ENCODE measurements at places on chromosomes 5 and 9.

GRCh38 chr5:123929055-123929474 lies 417.1 kb downstream of the CSNK1G3 start:
- no peak for DNase-seq

- no peak for DNase-seq
These were observed 89.8 kb upstream of the GABRP start for GRCh38 chr5:170693701-170694100.

DNA sequence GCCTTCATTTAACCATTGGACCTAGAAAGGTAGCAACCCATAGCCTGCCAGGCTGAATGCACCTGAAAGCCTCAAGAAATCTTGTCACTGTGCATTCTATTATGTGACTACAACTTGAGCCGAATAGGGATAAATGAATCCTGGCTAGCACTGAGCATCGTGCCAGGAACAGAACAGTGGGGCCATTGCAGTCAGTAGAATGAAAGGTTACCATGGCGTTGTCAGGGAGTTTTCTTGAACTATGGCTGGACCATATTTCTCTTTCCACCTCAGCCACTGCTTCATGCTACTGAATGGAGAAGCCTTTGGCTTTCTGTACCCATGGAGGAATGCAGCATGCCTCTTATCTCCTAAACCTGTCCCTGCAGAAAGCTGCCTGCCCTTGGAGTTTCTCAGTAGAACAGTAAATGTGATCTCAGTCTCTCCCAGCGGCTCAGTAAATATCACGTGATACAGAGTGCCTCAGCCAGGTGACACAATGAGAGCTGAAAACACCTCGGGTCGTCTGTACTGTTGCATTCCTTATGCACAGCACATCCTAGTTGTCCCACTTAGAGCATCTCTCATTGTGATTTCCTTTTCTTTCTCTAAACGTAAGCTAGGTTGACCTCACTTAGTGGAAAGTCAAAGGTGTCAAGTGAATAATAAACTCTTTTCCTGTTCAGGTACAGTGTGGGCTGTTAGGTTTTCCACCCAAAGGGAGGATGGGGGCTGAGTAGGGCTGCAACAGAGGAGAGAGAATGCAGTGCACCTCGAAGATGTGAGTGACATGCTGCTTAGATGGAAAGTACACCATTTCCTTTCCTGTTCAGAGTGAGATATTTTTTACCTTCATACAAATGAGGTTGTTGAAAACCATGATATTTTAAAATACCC lies 115.3 kb downstream of the MACIR start:
- DNase-seq: no peak

DNA sequence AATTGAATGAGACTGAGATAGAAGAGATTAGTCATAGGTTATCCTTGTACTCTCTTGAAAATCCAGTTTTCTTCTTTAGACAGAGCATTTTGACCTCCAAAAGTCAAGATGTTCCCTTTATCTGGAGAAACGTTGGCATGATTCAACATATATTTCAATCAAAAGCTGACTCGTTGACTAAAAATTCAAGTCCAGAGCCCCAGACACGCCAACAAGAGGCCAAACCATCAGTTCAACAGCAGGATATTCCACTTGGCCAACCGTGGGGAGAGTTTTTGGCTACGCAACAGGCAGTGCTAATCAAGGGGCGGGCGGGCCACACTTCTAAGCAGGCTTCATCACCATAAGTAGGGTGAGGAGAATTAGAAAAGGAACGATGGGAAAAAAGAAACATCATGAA lies 119.1 kb downstream of the SLIT3 start:
- DNase-seq: no peak

DNA sequence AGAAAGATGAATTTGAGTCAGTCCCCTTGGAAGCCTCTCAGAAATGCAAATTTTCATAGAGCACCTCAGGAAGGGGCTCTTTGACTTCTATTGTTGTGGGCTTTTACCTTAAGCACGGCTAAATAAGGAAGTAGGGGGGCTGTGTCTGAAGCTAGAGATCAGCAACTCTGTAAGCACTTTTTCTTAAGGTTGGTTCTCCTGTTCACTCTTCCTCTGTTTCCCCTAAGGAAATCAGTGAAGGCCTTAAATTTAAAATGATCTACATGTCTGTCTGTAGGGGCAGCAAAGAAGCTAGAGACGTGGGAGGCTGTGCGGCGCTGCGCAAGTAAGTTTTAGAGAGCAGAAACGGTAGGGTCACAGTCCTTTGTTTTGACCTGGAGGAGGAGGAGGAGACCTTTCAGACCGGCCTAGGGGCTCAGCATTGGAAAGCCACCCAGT lies 1.2 kb upstream of the CDC14B start:
- DNase-seq: no peak

GRCh38 chr9:101585740-101586139 lies 9.0 kb downstream of the PPP3R2 start:
- DNase-seq: no peak

- DNase-seq: peak; percentile 86
These were observed 24.4 kb upstream of the SYNPO start for GRCh38 chr5:150616024-150616470.

GRCh38 chr5:82664732-82665131 lies 386.6 kb upstream of the RPS23 start:
- no peak for DNase-seq

- DNase-seq: no peak
These were observed 85.6 kb downstream of the PTTG1 start for GRCh38 chr5:160507221-160507721.

DNA sequence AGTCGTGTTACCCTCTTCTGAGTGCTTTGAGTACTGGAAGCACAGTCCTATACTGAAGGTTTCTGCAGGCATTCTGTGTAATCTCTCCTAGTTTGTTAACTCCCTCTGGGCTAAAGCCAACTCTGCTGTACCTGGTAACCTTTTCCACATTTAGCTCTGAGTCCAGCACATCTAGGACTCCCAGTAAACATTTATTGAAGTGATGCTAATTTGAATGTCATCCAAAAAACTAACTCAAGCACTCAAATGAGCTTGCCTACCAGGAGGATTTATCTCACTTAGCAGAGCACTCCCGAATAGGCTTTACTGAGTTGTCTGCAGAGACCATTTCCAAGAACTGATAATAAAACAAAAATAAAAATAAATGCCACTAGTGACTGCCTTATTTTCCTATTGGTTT lies 79.5 kb upstream of the NFIB start:
- no peak for DNase-seq

DNA sequence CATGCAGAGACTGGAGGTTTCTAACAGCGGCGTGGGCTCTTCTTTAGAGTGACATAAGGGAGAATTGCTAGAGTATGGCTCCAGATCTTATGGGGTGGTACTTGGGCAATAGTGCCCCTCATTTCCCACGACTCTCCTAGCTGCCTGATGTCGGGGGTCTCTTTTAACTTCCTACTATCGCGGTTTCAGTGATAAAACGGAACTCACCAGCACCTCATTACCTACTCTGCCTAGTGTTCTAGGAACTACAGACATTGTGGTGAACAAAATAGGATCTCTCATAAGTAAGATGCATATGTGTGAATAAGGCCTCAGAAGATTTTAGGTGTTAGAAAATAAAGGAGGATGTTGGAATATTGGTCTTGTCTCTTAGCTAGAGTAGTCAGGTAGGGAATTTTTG lies 1.1 kb downstream of the ICE1 start:
- DNase-seq: no peak

DNA sequence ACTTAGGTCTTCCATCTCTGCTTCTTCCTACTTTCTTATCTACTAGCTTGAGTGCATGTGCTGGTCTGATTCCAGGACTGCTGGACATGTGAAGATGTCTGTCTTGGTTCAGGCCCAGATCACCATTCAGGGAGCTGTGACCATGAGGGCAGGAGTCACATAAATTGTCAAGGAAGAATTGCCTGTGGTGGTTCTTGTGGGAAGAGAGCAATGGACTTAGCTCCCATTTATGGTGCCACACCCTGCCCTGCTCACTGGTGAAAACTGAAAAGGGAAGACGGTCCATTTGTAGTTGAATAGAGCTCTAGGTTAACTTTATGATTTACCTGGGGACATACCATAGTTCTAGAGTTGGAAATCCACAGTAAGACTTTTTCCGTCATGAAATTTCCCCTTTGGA lies 244.3 kb upstream of the ZNF608 start:
- DNase-seq: no peak

- no peak for DNase-seq
These were observed 332.4 kb upstream of the DAB2 start for GRCh38 chr5:39757131-39757530.

DNA sequence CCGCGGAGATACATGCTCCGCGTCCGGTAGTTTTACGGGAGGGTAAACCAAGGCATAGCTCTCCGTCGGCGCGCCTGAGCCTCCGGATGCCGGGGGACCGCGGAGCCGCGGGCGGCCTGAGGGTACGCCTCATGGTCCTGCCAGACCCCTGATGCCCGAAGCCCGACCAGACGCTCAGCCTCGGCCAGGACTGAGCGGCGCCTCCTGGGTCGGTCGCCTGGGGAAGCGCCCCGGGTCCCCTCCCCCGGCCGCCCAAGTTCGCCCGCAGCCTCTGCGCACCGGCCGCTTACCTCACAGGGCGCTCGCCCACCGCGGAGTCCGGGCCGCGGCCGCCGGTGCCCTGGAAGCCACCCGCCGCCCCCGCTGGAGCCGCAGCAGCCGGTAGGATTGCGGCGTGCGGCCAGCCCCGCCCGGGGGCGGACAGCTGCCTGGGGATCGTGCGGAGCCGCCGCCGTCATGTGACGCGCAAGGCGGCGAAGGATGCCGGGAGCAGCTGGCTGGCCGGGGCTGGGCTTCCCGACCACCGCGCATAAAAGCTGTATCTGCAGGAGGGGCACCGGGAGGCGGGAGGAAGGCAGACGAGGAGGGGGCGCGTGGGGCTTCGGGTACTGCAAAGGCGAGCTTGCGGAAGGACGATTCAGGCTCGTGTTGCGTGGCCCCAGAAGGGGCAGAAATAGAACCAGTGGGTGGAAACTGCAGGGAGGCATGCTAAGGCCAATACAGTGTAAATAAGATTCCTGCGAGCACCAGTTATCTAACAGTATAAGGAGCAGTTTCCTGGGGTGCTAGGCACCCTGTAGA lies at the start of gene FBXO10:
Gene FBXO10, minus strand, starts transcription at position 460 of the 801 bp plus-strand sequence. CDS start 34,612 bp downstream, outside the sequence.
- peak; percentile 82 for DNase-seq

GRCh38 chr5:100779669-100780375 lies 123.3 kb downstream of the ST8SIA4 start:
- no peak for DNase-seq

GRCh38 chr9:75033791-75034473 lies 5.8 kb upstream of the CARNMT1 start:
- no peak for DNase-seq

DNA sequence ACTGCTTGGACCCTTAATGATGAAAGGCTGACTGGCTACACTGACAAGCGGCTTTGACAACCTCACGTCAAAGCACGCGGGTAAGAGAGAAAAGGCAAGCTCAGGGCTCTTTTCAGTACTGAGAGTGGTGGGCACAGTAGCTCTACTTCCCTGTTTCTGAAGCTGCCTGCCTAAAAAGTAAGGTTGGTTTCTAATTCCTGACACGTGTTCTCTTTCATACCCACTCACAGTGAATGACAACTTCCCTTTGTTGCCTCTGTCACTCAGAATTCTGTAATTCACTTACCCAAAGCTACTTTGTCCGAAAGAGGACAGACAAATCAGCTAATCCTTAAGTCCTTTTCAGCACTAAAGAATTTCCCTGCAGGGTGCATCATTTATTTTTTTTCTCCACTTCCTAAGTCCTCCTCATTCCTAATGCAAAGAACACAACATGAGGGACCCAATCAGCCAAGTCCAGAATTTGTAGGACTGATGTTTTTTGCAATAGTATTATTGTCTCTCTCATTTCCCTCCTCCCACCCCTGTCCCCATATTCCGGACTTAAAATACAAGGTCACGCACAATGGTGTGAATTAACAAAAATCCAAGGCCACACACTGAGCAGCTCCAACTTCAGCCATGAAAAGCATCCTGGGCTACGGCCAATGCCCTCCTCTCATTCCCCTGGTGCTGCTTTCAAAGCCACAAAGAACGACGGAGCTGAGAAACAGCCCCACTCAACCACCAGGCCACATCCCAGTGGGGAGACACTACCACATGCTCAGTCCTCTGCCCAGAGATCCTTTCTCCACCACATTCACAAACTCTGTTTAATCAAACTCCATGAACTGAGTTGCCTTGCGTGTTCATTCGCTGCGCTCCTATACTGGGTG lies 221.0 kb downstream of the TSSK1B start:
- peak; percentile 57 for DNase-seq

DNA sequence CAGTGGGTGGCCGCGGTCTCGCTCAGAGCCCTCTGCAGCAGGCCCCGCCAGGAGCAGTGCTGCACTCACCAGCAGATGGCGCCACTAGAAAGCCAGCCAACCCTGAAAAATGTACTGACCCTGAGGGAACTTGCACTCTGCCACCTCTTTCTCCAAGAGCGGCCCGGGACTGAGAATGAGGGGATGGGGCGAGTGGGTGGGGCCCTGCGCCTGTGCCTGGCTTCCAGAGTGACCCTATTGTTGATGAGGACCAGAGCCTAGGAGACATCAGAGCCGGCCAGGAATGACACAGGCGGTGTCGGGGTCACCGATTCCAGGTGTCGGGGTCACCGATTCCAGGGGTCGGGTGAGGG lies 2.9 kb upstream of the IL17B start:
- peak; percentile 90 for DNase-seq

Data from ovary (tissue), 10 donors.